ENCODE measurements at places on chromosomes 11 and 22. TPM values are rescaled to one million over a fixed set of nuclear protein-coding genes. Genes with fewer than 3 reads are reported as not detected.

UPK3A gene
- not detected for polyA plus RNA-seq

CD3E gene
- 11.0 TPM for polyA plus RNA-seq

PTGDR2 gene
- polyA plus RNA-seq, result 0.42 TPM

OR2D2 gene
- polyA plus RNA-seq, result not detected

PHLDA2 gene
- not detected for polyA plus RNA-seq

LYVE1 gene
- polyA plus RNA-seq, result 159 TPM

NCAM1 gene
- polyA plus RNA-seq, result 23.0 TPM

SCARF2 gene
- polyA plus RNA-seq, result 14.1 TPM

HBE1 gene
- polyA plus RNA-seq, result 0.38 TPM

TRAPPC4 gene
- polyA plus RNA-seq, result 43.8 TPM

NF2 gene
- polyA plus RNA-seq, result 15.5 TPM

CASP1 gene
- 12.9 TPM for polyA plus RNA-seq

ANO5 gene
- 0.48 TPM for polyA plus RNA-seq

PKNOX2 gene
- 10.6 TPM for polyA plus RNA-seq

CNGA4 gene
- 0.10 TPM for polyA plus RNA-seq

CYP2D6 gene
- polyA plus RNA-seq, result 0.30 TPM

CNTN5 gene
- polyA plus RNA-seq, result 0.02 TPM

DDI1 gene
- polyA plus RNA-seq, result not detected

SMDT1 gene
- polyA plus RNA-seq, result 211 TPM

ANGPTL5 gene
- polyA plus RNA-seq, result 41.0 TPM

SEC14L2 gene
- 2.5 TPM for polyA plus RNA-seq

THY1 gene
- polyA plus RNA-seq, result 15.0 TPM

PTPRCAP gene
- polyA plus RNA-seq, result not detected

MYOD1 gene
- not detected for polyA plus RNA-seq

OR52N4 gene
- polyA plus RNA-seq, result 0.50 TPM

BEST1 gene
- 4.0 TPM for polyA plus RNA-seq

F2 gene
- 0.30 TPM for polyA plus RNA-seq

CCDC73 gene
- 1.5 TPM for polyA plus RNA-seq

UPB1 gene
- 0.15 TPM for polyA plus RNA-seq

PYGM gene
- 6.7 TPM for polyA plus RNA-seq

MYEOV gene
- polyA plus RNA-seq, result not detected

PANX3 gene
- not detected for polyA plus RNA-seq

OR4C16 gene
- not detected for polyA plus RNA-seq

MAP4K2 gene
- 2.3 TPM for polyA plus RNA-seq

RASSF7 gene
- 7.4 TPM for polyA plus RNA-seq

TRIM3 gene
- 14.7 TPM for polyA plus RNA-seq

B3GAT1 gene
- polyA plus RNA-seq, result 0.23 TPM

HIPK3 gene
- 33.2 TPM for polyA plus RNA-seq
